ENCODE measurements at places on chromosomes 2 and 18. TPM values are rescaled to one million over a fixed set of nuclear protein-coding genes. Genes with fewer than 3 reads are reported as not detected.

The VWC2L gene
- total RNA-seq, result not detected

The COBLL1 gene
- 7.8 TPM for total RNA-seq

The MYL1 gene
- not detected for total RNA-seq

The DSG1 gene
- not detected for total RNA-seq

The DSC2 gene
- total RNA-seq, result 0.17 TPM

The ACTG2 gene
- total RNA-seq, result not detected

The GALM gene
- 6.3 TPM for total RNA-seq

The TCF23 gene
- not detected for total RNA-seq

The NTSR2 gene
- total RNA-seq, result not detected

The ARHGAP28 gene
- 4.3 TPM for total RNA-seq

The POU3F3 gene
- 0.23 TPM for total RNA-seq

The KANSL3 gene
- total RNA-seq, result 27.7 TPM

The SPR gene
- total RNA-seq, result 51.7 TPM

The ABCG5 gene
- total RNA-seq, result not detected

DNA sequence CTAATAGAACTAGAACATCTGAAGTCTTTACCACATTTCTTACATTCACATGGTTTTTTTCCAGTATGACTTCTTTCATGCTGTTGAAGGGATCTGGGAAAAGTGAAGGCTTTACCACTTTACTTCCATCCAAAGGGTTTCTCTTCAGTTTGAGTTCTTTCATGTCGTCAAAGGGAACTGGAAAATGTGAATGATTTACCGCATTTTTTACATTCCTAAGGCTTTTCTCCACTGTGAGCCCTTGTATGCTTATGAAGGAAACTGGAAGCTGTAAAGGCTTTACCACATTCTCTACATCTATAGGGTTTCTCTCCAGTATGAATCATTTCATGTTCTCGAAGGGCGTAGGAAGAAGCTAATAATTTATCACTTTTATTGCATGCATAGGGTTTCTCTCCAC, 46.7 kb downstream of the NBEAL1 start:
- no peak for DNase-seq

GRCh38 chr18:61466736-61467135, 133.5 kb downstream of the CDH20 start:
- DNase-seq, result no peak

GRCh38 chr2:56475191-56475590, 291.4 kb downstream of the CCDC85A start:
- DNase-seq, result no peak

DNA sequence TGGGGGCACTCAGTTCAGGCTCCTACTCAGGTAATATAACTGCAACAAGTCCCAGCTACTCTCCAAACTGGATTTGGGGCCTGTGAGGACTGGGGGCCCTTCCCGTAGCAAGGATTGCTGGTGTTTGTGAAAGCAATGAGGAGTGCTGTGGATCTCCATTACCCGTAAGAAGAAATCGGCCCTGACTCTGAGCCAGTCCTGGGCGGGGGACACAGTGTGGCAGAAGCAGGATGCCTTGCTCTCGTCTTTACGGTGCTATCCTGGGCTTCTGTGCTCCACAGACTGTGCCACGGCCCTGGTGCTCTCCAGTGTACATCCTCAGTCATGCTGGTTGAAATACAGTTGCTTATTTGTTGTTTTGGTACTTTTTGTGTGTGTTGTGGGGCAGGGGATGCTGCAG, 172.9 kb downstream of the NDUFA10 start:
- no peak for DNase-seq

GRCh38 chr18:61892683-61893308, at the start of gene RNF152:
RNF152 (minus strand) TSS chr18:61893007; CDS start chr18:61816463, 76,544 bp downstream.
- DNase-seq, result peak; percentile 69

DNA sequence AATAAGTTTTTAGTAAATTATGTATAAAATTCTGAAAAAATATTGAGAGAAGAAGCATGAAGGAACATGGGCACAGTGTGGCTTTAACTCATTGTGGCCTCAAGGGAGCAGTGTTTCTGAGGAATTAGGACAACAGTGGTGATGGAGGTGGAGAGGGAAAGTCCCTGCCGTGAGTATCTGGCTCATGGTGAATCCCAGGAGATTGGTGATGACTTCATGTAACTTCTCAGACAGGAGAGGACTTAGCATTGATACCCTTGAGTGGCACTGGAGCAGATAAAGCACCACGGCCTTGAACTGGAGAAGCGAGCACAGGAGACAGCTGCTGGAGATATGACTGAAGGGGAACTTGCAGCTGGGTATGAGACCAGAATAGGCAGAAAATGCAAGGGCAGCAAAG, 35.0 kb upstream of the LRP1B start:
- DNase-seq, result peak; percentile 77

GRCh38 chr2:240463274-240463865, 27.9 kb downstream of the GPC1 start:
- DNase-seq, result no peak

- DNase-seq, result no peak
These were observed 142.9 kb downstream of the CHST9 start for GRCh38 chr18:27042177-27042576.

DNA sequence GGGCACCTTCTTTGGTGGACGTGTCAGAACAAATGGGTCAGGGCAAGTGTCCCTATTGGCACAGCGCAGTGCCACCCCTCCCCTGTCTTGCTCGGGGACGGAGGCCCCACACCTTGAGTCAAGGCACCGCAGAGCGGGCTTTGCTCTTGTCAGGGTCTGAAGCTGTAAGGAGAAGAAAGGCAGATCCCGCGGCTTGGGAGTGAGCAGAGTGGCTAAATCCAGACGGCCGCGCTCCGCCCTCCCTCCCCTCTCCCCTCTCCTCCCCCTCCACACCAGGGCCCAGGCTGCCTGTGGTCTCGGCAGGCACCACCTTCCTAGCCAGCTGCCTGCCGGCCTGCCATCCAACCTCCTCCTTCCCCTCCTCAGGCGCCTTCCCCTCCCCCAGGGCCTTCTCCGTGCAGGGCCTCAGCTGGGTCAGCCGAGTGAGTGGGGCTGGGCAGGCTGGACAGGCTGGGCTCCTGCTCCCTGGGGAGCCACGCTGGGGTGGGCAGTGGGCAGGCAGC, 25.8 kb downstream of the SPEG start:
- DNase-seq, result no peak

DNA sequence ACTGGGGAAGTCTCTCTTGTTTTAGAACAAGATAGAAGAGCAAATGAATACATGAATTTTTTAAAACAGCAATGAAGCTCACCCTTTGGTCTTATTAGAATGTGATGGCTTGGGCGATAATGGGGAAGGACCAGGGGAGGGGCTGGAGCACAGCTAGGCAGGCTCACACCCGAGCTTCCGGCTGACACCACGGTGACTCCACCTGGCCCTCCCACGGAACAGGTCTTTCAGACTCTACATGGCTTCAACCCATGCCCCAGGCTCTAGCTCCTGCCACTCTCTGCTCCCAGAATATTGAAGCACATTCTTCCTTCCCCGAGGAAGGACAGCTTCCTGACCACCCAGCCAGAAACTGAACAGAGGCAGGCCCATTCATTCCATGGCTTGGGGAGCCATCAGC, 127.5 kb upstream of the AGAP1 start:
- DNase-seq, result no peak

- DNase-seq, result no peak
These were observed 35.2 kb upstream of the DNAJC10 start for GRCh38 chr2:182680837-182681236.

- DNase-seq, result peak; percentile 71
These were observed 50.2 kb upstream of the PLB1 start for GRCh38 chr2:28445448-28446258.

GRCh38 chr18:35142275-35142615, 98.6 kb upstream of the ZNF397 start:
- DNase-seq, result no peak

- no peak for DNase-seq
These were observed 179.9 kb downstream of the ETAA1 start for GRCh38 chr2:67576991-67577390.

DNA sequence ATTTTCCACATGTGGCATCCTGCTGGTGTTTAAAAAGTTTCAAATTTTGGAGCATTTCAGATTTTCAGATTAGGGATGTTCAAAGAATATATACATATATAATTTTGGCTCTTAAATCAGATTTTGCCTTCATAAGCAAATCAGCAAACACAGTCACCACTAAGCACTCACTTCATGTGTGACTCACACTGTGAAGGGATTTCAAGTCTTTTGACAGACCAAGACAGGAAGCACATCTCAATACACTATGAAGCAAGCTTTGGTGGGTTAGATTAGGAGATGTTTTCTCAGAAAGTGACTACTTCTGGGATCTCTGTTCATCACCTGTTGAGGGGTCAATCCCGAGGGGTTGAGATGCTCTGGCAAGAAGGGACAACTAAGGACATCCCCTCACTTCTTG, 227.8 kb upstream of the RBBP8 start:
- DNase-seq, result peak; percentile 47

GRCh38 chr2:201108341-201108740, 7.6 kb upstream of the CFLAR start:
- no peak for DNase-seq

DNA sequence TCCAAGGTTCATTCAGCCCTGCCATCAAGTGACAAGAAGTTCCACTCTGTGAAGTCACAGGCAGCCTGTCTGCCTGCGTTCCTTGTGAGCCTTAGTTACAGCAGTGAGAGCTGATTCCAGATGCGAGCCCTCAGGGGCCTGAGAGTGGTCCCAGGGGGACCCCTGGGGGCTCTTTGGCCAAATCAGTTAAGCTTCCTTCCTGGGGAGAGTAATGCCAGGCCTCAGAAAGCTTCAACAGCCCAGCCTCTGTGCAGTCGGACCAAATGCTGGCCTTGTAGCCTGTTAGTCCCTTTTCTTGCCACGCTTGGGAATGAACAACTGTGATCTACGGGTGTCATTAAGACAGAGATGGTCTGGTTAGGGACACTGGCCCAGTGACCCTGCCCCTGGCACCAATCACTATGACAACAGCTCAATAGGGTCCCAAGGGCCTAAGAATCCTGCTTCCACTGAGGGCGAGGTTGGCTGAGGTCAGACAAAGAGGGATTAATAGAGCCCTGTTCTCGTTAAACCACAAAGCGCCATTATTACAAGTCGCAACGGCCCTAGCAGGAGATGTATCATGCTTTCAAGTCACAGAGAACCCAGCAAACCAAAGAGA, 50.9 kb downstream of the HS1BP3 start:
- no peak for DNase-seq

GRCh38 chr18:58054041-58054781, 10.2 kb downstream of the NEDD4L start:
- DNase-seq, result no peak

DNA sequence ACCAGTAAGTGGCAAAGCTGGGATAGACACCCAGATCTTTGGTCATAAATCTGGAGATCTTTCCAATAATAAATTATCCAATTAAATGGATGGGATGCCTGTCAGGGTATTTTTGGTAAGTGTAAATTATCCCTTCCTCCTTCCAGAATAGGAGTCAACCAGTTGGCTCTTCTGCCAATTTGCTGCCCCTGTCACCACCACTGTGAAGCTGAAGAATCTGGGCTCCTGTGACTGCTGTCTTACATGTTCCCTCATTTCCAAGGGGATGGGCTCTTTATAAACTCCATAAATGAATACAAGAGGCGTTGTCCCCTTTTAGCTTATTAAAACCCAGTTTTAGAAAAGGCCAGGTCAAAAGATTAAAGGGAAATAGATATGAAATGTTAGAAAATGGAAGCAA, 17.8 kb upstream of the BMP10 start:
- no peak for DNase-seq

GRCh38 chr2:157592948-157593347, 35.7 kb downstream of the ACVR1C start:
- peak; percentile 15 for DNase-seq

- no peak for DNase-seq
These were observed 312.9 kb upstream of the TFPI start for GRCh38 chr2:187867165-187867564.

All from dermis blood vessel endothelial cell (primary cell).